ENCODE measurements at places on chromosomes 3 and 15.

DNA sequence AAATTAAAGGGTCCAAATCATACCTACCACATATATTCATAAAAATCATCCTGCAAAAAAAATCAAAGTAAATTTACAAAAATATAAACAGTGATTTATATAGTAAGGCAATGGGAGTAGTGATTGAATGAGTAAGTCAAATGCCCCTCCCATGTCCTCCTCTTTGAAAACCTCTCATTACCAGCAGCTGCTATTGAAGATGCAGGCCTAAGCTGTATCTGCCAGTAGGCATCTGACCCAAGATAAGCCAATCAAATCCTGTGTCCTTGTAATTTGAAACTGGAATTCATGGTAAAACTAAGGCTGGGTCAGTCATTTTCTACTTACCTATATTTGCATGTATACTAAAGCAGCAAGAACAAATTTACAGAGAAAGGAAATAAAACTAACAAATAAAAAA lies 60.4 kb upstream of the POU1F1 start:
- no peak for DNase-seq

DNA sequence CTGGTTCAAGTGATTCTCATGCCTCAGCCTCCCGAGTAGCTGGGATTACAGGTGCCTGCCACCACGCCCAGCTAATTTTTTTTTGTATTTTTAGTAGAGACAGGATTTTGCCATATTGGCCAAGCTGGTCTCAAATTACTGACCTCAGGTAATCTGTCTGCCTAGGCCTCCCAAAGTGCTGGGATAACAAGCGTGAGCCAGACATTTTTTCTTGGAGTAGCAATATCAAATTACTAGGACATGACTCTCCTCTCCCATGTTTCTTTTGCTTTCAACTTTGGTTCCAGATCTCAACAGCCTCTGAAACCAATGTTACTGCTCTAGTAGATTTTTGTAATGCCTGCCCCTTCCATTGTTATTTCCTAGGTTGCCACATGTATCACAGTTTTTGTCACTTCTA lies 462.0 kb downstream of the GBE1 start:
- DNase-seq, result no peak

- DNase-seq, result peak; percentile 27
Observed at GRCh38 chr3:124878561-124879336, 8.4 kb downstream of the ITGB5 start.

GRCh38 chr15:51758645-51759044 lies 7.2 kb downstream of the TMOD2 start:
- DNase-seq, result peak; percentile 83

- DNase-seq, result no peak
Observed at GRCh38 chr15:58252586-58253323, 114.6 kb downstream of the AQP9 start.

DNA sequence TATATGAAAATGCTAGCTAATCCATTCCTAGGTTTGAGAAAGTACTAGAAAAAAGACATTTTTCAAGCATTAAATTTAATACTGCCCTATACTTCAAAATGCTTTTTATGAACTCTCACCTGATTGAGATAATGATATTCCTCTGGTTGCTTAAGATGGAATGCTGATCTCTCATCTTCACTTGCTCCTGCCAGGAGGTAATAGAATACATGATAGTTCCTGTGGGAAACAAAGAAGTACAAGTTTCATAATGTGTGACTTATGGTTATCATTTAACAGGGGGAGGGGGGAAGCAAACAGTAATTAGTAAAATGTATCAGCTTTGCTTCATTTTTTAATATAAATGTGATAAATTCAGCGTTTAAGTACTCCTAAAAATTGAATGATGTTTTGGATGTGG lies 97.2 kb downstream of the MYO9A start:
- no peak for DNase-seq

DNA sequence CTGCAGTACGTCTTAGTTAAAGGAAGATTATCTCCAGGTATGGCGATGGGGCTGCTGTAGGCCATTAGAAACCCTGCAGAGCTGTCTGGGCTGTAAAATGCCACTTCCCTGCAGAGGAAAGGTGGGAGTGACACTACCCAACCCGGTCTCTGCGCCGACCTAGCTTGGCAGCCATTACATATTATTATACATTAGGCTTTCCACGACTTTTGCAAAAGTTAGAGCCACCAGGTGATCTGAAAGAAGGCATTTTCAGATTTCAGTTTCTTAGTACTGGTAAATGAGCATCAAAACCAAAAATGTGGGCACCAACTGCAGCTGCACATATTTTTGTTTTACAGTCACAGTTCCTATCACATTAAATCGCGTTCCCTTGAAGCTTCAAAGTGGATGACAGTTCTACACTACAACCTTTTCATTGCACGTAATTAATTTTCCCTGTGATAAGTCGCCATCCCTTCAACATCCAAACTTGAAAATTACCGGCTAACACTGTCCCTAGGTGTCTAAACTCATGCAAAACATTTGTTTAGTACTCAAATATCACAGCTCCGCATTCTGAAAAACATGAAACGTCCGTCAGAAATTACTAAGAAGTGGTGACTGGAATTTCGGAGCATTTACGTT lies 81.4 kb upstream of the CHD2 start:
- DNase-seq, result no peak

- no peak for DNase-seq
Observed at GRCh38 chr3:59467476-59467875, 417.7 kb upstream of the CFAP20DC start.

- DNase-seq, result no peak
Observed at GRCh38 chr3:27345493-27345892, 23.7 kb downstream of the NEK10 start.

- DNase-seq, result no peak
Observed at GRCh38 chr3:178203650-178204049, 332.6 kb upstream of the KCNMB2 start.

- DNase-seq, result peak; percentile 62
Observed at GRCh38 chr3:9067352-9067975, 104.2 kb upstream of the RAD18 start.

GRCh38 chr15:50876260-50876988 lies 32.1 kb upstream of the AP4E1 start:
- DNase-seq, result no peak

DNA sequence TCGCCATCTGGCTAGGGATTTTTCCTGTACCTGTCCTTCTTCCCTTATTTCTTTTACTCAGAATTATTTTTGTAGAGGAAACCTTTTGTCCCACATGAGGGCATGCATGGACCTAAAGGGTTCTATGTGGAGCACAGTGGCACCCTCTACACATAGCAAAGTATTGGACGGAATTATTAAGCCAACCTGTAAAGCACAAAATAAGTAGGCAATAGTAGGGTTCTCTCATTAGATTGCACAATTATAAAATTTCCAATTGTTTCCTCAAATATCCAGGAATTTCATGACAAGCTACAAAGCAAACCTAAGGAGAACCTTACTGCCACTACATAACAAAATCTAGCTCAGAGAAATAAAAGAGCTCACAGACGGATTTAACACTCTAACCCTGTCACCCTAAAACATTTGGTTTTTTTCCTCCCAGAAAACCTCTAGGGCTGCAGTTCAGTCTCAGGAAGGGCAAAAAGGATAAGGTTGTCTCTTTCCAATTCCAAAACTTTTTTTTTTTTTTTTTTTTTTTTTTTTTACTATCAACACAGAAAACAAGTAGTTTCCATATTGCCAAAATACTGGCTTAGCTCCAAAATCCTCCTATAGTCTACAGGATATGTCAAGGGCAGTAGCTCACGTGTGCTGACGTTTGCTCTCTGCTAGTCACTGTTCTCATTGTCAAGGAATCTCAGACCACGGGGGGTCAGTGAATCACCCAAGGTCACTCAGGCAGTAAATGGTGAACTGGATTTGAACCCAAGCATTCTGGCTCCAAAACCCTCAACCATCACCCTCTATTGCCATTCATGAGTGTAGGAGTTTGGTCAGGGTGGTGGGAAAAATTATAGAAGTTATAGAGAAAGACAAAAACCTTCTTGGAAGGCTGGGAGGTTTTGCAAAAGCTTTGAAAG lies 52.3 kb downstream of the NCEH1 start:
- no peak for DNase-seq

GRCh38 chr15:43266386-43266785 lies 342 bp downstream of the TGM5 start:
- DNase-seq, result no peak

DNA sequence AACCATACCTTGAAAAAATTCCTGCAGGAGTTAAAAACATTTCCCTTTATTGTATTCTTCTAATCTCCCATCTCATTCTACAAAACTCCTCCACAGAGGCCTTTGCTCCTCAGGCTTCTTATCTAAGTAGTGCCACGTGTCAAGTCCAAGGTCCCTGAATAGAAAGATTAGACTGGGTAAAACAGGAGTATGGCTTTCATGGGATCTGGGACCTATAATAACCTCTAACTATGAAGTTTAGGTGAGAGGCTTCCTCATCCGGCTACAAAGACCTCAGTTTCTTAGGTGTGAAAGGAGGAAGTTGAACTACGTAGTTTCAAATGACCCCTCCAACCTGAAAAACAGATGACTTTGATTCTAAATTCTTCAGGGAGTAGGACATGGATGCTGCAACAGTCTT lies 20.0 kb downstream of the GPR15 start:
- DNase-seq, result no peak

DNA sequence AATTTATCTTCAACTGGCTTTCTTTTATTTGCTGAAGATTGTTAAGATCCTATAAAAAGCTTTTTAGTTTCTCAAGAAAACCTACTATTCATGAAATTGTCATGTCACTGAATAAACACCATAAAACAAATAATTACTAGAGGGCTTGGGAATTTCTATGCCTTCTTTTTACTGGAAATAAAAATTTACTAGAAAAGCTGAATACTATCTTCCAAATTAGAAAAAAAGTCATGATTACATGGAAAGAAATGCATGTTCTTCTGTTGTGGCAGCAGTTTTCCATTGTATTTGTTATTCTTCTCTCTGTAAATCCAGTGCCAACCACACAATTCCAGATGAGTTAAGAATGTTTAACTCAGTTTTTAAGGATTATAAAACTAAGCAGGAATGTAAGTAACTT lies 153.8 kb downstream of the RAP2B start:
- DNase-seq, result no peak

DNA sequence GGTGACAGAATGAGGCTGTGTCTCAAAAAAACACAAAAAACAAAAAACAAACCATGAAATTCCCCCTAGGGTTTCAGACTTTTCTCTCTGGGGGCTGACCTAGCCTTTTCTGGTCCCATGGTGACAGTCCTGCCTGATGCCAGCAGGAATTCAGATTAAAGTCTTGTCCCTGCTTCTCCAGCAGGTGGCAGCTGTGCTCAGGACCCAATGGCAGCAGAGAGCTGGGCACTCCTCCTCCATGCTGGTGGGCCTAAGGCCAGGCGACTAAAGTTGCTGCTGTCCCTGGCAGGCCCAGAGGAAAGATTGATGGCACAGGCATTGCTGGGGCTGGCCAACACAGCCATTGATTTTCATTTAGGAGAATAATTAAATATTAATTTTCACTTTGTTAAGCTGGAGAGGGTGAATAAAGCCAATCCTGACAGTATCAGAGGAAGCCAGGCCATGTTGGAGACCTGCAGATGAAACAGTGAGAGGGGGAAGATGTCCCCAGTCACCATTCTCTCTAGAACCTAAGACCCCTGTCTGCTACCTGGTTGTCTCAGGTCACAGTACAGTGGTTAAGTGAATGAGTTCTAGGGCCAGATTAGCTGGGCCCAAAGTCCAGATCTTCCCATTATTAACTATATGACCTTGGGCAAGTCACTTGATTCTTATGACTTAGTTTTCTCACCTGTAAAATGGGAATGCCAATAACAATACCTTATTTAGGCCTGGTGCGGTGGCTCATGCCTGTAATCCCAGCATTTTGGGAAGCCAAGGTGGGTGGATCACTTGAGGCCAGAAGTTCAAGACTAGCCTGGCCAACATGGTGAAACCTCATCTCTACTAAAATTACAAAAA lies 7.1 kb downstream of the CELF6 start:
- DNase-seq, result peak; percentile 34

DNA sequence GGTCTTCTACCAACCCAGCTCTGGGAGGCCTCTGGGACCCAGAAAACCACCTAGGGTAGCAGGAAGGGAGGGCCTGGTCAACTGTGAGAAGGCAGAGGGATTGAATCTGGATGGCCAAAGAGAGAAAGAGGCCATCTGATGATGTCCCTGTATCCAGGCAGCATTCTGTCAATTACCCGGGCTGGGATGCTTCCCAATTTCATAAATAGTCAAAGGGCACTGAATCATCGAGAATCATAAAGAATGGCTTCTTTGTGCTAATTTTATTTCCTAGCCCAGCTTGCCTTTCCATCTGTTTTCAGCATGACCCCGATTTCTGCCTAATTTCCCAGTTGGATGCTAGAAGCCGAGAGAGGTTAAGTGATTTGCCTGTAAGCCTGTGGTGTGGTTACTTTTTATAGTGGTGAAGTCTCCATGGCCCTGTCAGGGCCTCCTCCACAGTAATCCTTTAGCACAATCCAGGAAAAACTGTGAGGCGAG lies 129.2 kb downstream of the FAM43A start:
- DNase-seq, result no peak

DNA sequence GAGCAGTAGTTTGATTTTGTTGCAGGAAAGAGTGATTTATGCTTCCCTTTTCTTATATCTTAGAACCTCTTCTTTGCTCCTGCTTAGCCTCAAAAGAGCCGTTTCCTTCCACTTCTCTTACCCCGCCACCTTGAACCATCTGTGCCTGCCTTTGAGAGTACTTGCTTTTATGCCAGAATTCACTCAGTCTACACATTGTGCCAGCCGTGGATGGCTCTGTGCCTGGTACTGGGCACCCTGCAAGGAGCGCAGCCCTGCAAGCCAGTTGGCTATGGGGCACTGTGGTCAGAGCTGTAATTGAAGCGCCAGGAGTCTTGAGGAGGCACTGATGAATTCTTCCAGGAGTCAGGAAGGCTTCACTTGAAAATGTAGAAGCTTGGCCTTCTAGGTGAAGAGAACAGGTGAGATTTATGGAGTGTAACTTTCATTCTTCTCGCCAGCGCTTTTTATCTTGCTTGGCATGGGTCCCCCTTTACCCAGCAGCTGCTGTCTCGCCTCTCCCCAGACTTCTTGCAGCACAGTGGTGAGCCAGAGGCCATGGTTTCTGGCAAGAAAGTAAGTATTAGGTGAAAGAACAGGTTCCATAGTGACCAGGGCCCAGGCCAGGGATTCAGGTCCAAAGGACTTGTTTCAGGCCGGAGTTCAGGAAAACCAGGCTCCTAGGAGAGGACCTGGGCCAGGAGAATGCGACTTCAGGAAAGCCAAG lies 4.9 kb downstream of the TMED3 start:
- DNase-seq, result no peak

- DNase-seq, result no peak
Observed at GRCh38 chr15:29143293-29143692, 126.3 kb downstream of the NSMCE3 start.

- DNase-seq, result peak; percentile 30
Observed at GRCh38 chr3:182725372-182726251, 67.7 kb upstream of the ATP11B start.

DNA sequence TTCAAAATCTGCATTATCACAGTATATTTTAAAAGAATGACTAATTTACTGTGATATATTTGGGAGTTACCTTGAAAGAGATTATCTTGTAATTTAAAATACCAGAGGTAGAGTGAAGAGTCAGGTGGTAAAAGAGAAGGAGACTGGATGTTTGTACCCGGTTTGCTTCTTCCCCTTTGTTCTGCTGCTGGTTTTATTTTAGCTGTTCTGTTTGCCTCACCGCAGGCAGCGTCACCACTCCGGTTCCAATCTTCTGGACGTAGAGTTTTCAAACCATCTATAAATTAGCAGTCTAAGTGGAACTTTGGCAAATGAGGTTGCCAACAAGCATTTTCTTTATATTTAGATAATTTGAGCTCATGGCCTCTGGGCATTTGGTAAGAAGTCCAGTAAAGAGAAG lies 38.2 kb downstream of the PPARG start:
- DNase-seq, result no peak

GRCh38 chr3:160136421-160136820 lies 88.8 kb upstream of the C3orf80 start:
- DNase-seq, result no peak

GRCh38 chr3:53092942-53093341 lies 37.3 kb downstream of the RFT1 start:
- no peak for DNase-seq

All from muscle of back (tissue), 13 donors.